ENCODE measurements at places on chromosomes 2 and 18. TPM values are rescaled to one million over a fixed set of nuclear protein-coding genes. Genes with fewer than 3 reads are reported as not detected.

- DNase-seq: no peak
Measured at GRCh38 chr2:124091721-124092120, 66.6 kb downstream of the CNTNAP5 start.

GRCh38 chr2:44040365-44040764 is 44.6 kb upstream of the LRPPRC start:
- no peak for DNase-seq

GRCh38 chr2:69577467-69578197 is 65.9 kb downstream of the AAK1 start:
- peak; percentile 31 for DNase-seq

DNA sequence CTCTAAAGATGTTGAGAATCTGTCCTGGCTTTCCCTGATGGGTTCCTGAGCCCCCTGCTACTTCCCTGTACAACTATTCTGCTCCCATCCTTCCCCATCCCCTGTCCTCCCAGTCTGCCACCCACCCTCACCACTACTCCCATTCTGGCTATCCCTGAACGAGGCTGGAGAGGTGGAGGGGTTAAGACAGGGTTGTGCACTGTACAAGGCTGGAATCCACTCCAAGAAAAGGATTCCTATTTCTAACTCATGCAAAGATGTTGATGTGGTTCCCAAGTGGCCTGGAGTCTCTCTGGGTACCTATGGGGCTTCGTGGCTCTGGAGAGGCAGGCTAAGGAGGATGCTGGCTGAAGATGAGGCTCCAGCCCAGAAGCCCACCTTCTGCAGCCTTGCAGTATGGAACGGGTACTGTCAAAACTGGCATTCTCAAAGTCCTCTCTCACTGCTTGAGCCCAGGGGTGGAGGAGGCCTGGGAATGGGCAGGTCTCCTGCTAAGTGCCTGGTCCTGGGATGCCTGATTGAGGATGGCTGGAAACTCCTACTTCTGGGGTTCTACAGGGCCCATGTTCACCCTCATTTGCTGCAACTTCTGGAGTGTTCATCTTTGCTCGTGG is 1.3 kb upstream of the FEV start:
- DNase-seq: no peak

- no peak for DNase-seq
Measured at GRCh38 chr2:201204655-201205514, 21.9 kb downstream of the CASP10 start.

DNA sequence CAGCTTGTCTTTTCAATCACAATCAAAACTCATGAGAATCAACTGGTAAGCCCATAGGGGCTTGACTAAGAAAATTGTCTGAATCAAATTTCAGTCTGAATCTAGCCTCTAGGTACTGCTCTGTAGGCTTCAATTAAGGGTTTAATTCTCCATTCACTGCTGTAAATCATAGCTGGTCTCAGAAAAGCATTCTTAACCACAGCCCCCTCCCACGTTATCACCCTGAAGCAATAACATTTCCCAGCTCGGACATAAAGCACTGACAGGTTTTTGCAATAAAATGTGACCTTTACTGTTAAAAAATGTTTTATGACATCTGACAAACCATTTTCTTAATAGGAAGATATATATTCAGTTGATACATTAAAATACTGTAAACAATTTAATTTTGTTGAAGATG is 55.0 kb downstream of the LRP1B start:
- no peak for DNase-seq

DUSP11 gene
- polyA plus RNA-seq: 20.1 TPM

DAPL1 gene
- 1.9 TPM for polyA plus RNA-seq

Measured in muscle of back (tissue), 13 donors.